ENCODE measurements at places on chromosomes 5 and 9.

DNA sequence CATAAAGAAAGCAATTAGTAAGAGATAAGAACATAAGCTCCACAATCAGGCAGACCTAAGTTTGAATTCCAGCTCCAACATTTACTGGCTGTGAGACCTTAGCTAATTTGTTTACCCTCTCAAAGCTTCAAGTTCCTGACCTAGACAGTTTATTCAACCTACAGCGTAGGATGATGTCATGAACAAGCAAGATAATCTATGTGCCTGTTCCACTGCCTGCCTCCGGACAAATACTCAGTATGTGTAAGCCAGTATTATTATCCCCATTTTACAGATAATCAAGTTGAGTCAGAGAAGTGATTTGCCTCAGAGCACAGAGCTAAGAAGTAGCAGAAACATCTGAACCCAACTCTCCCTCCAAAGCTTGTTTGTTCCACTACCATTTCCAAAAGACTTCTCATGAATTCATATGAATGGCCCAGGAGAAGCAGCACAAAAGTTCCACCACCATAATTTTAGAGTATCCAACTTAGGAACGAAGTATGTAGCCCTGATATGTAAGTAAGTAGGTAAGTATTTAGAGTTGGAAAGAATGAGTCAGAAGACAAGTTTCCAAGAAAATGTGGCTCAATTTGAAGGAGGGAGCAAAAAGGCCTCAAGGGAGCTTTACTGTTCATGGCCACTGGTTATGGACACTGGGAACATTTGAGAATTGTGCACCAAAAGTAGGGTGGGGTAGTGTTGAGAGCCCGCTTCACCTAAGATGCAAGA is 398.2 kb downstream of the NFIB start:
- DNase-seq: no peak

- DNase-seq: no peak
Observed at GRCh38 chr9:120030847-120031246, 549.1 kb downstream of the CDK5RAP2 start.

- no peak for DNase-seq
Observed at GRCh38 chr5:83095957-83096539, 18.7 kb downstream of the XRCC4 start.

DNA sequence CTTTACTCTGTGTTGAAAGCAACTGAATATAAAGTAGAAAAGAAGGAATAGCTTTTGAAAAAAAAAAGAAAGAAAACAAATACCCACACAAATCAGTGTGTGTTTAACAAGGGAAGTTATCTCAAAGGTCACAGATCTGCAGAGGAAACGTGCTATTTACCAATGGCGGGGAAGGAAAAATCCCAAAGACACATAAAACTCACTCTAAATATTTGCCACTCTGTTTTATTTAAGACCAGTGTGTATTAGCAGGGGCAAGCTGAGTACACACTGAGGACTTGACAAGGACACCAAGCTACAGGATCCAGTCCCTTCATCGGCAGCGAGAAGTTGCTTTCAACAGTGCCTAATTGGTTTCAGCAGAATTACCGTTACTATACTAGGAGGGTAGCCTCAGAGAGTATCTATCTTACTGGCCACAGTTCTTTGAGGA is 252.5 kb downstream of the DEPDC1B start:
- no peak for DNase-seq

DNA sequence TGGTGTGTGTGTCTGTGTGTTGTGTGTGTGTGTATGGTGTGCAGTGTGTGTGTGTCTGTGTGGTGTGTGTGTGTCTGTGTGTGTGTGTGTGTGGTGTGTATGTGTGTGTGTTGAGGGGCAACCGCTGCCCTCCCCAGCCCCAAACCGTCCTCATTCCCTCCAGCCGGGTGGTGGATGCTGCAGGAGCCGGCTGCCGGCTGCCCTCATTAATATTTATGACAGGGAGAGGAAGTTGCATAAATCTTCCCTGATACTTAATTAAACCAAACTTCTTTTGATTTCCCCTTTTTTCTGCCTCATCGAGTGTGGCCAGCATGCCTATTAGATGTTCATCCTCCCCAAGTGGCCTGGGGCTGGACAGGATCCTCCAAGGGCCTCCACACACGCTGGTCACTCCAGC is 121.4 kb upstream of the MVB12B start:
- no peak for DNase-seq

DNA sequence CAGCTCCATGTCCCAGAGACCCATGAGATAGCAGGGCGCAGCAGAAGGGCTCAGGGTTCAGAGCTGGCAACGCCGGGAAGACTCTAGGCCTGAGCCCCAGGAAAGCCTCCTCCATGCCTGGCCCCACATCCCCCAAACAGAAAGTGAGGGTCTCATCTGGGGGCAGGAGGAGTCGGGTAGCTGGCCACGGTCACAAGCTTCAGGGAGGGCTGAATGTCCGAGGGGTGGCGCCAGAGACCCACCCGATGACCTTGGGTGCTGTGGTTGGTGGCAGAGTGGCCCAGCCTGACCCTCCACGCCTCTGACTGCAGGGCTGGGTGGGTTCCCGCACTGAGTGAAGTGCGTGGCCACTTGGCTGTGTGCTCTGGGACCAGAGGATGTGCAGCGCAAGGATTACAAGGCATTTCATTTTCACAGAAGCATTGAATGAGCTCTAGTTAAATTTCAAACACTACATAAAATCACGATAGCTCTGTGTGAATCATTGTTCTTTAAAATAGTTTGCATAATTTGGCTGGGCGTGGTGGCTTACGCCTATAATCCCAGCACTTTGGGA is 3.0 kb downstream of the C8G start:
- no peak for DNase-seq

DNA sequence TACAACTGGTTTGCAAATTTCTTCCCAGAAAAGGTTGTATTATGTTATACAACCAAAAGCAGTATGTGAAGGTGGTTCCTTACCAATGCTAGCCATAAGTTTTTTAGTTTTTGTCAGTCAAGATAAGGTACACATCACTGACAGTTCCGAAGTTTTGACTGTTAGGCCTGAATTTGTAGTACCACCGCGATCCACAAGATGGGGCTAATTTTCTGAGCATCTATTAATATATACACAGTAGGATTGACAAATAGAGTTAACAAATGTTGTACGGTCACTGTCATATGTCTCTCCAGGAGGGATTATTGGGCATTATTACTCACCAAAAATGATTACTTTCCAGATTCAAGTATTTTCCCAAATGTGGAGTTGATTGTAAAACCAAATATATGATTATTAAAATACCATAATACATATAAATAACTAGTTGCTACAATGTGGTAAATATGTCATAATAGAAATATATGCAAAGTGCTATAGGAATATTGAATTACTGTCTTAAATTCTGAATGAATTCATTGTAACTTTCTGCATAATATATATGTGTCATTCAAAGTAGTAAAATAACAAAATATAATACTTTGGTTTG is 28.4 kb upstream of the LRRC19 start:
- no peak for DNase-seq

GRCh38 chr5:82694711-82695285 is 382.4 kb downstream of the TMEM167A start:
- DNase-seq: no peak

DNA sequence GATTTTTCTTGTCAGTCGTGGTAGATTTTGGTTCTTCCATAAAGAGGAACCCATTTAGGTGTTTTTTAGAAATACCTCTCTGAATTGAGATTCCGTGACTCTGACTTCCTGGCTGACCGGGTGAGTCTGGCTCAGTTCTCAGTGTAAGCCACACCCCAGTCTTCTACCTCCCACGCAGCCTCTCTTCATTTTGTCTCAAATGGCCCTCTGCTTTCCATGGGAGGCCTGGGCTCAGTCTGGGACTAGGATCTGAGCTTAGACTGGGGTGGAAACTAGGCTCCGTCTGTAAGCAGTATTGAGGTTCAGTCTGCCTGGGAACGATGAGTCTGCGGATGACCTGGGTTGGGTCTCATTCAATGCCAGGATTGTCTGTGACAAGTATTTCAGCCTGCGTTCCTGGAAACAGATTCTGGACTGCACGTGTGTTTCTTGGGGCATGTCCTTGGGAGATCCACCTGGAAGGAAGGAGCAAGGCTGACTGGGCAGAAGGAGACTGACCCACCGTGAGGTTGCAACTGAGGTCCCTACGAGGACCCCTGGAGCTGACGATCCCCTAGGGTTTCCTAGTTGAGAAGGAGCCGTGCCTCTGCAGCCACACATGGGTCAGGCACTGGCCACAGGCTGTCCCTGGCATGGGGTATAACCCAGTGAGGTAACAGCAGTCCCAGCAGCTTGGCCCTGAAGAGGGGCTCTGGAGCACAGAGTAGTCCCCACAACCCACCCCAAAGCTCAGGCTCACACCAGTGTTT is 12.4 kb upstream of the CRB2 start:
- DNase-seq: no peak

DNA sequence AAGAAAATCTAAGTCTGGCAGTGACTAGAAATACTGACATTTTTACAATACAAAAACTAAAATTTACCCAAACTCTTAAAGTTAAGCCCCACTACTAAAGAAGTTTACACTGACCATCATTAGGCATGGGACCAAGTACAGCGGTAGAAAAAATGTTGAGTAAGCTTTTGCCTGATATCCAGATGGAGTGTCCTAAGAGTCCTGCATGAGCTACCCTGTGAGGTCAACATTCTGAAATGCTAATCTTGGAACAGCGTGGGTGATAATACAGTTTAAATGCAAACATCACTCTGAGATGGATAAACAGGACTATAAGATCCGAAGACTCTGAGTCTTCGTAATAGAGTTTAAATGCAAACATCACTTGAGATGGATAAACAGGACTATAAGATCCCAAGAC is 189.7 kb downstream of the DCP2 start:
- no peak for DNase-seq

DNA sequence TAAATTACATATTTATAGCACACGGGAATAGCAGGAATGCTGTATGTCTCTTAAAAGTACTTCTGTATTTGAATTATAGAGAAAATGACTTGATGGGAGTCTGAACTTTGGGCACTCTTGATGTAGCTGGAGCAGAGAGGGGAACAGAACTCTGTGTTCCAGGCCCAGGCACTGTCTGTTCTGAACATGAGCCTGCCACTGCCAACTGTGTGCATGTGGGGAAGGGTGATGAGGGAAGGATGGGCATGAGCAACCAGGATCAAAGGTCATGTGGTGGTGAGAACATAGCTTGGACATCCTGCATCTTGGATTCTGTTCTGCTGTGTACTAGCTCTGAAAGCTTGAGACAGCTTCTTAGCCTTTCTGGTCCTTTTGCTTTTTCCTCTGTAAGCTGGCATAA is 16.4 kb upstream of the ZBED3 start:
- no peak for DNase-seq

DNA sequence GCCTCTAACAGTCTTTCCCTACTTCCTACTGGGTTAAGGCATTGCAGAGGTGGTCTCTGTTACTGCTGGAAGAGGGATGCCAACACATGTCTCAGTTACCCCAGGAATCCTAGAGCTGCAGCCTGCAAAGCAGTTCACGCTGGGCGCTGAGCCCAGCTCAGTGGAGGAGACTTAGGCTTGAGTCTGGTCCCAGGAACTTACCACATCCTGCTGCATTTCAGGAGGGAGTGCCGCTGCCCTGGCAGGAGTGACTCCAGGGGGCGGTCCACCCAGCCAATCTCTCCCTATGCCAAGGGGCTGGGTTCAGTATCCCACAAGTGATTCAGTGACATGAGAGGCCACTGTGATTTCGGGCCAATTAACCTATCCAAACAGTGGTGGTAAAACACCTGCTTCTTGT is 7.6 kb downstream of the TTC16 start:
- no peak for DNase-seq

DNA sequence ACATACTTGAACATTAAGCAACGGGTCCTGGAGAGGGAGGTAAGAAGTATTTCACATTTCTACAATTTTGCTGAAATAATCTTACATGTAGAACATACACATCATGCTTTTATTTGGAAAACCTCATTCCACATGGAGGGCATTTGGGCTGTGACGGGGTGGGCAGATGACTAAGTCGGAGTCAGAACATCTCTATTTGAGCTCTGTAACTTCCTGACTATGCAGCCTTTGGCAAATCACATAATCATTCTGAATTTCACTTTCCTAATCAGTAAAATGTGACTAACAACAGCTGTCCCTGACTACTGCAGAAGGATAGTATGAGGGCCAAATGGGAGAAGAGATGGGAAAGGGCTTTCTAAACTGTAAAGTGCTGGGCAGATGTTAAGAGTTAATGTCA is 17.1 kb upstream of the IL6ST start:
- no peak for DNase-seq

GRCh38 chr9:133421615-133422542 is at the start of gene ADAMTS13:
Gene ADAMTS13, plus strand, starts transcription at chr9:133422367. Its CDS starts 77 bp downstream, at chr9:133422444.
- DNase-seq: no peak
